ENCODE measurements at places on chromosomes 4 and X.

DNA sequence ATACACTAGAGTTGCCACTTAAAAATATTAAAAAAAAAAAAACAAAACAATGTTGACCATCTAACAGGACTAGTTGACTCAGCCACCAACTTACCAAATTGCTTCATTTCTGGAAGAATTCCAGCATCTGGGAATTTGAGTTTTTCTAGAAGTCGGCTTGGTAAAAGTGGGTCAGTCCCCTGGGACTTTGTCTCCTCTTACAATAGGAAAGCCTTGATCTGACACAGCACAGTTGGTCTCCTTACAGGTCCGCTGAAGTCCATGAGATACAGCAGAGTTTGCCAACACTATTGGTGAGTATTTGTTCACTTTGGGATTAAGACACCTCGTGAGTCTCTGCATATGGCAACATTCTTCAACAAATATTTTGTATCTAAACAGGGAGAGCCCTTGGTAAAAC, 18.2 kb upstream of the DDIT4L start:
- DNase-seq, result peak; percentile 16

GRCh38 chr4:138835832-138836533, 179.6 kb upstream of the NOCT start:
- peak; percentile 8 for DNase-seq

GRCh38 chr4:102299354-102300107, 45.8 kb downstream of the SLC39A8 start:
- peak; percentile 52 for DNase-seq

DNA sequence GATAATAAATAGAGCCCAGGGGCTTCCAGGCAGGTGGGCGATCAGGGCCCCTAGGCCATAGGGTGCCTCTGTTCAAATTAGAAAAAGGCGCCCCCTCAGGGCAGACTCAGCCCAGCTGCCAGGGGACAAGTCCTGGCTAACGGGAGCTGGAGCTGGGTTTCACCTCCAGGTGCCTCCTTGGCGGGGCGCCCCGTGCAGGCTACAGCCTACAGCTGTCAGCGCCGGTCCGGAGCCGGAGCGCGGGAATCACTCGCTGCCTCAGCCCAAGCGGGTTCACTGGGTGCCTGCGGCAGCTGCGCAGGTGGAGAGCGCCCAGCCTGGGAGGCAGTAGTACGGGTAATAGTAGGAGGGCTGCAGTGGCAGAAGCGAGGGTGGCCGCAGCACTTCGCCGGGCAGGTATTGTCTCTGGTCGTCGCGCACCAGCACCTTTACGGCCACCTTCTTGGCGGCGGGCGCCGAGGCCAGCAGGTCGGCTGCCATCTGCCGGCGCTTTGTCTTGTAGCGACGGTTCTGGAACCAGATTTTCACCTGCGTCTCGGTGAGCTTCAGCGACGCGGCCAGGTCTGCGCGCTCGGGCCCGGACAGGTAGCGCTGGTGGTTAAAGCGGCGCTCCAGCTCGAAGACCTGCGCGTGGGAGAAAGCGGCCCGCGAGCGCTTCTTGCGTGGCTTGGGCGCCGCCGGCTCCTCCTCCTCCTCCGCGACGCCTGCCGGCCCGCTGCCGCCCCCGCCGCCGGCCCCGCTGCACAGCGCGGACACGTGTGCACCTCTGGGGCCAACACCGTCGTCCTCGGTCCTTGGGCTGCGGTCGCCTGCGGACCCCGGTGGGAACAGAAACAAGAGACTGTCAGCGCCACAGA, 2.4 kb downstream of the NKX3-2 start:
- DNase-seq, result no peak

GRCh38 chrX:105820247-105820646, 2.1 kb upstream of the NRK start:
- DNase-seq, result no peak

DNA sequence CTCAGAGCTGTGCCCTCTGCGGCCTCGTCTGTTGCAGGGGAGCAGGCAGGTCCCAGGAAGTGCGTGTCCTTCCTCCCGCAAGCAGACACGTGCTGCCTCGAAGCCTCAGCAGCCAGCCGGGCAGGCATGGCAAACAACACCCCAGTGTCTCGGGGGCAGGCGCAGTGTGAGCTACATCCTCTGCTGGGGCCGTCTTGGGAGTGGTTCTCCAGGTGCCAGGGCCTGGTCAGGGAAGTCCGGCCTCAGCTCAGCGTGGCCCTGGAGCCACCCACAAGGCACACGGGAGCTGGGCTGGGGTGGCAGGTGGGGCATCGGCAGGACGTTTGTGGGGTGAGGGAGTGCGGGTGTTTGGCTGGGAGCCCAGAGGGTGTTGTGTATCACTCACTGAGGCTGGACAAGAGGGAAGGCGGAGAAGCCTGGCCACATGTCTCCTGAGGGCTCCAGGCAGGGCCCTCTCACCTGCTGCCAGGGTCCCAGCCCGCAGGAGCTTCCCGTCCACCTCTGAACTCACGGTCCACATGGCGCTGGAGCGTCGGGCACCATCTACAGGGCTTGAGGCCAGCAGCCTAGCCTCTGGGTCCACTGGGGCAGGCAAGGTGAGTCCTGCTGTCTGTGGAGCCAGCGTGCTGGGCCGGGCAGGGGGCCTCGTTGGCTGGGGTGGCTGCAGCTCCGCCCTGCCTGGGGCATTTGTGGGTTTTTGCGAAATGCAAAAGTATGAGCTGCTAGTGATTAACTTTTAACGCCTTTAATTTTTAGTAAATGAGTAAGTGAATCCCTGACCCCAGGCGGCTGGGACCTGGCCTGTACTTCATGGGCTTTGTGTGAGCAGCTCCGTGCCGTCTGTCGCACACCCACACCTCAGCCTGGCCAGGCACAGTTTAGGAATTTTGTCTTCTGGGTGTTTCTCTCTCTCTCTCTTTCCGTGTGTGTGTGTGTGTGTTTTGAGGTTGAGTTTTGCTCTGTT, 17.3 kb upstream of the UVSSA start:
- DNase-seq, result no peak

DNA sequence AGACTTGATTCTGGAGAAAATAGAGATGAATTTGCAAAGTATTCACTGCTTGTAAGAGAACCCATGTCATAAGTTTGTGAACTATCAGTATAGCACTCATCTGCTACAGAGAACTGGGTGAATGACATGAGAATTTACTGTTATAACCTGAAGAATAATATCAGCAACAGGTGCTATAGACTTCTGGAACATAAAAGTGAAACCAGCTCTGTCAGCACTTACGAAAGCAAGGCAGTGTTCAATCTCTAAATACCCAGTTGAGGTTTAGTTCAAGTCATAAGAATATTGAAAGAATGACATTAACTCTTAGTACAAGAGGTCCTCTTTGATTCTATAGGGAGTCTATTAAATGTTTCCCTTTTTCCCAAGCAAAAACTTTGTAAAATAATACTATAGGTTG, 232.9 kb upstream of the ANKRD50 start:
- no peak for DNase-seq

- DNase-seq, result no peak
Observed at GRCh38 chrX:130114141-130114588, 3.9 kb upstream of the ELF4 start.

GRCh38 chr4:147891476-147892115, 159.7 kb downstream of the ARHGAP10 start:
- peak; percentile 12 for DNase-seq

Measured in fibroblast of skin of right biceps (primary cell).